ENCODE measurements at places on chromosomes 2 and 18.

GRCh38 chr18:6249788-6250187, 164.9 kb downstream of the L3MBTL4 start:
- DNase-seq: no peak

GRCh38 chr2:49296107-49296867, 142.0 kb upstream of the FSHR start:
- DNase-seq: no peak

DNA sequence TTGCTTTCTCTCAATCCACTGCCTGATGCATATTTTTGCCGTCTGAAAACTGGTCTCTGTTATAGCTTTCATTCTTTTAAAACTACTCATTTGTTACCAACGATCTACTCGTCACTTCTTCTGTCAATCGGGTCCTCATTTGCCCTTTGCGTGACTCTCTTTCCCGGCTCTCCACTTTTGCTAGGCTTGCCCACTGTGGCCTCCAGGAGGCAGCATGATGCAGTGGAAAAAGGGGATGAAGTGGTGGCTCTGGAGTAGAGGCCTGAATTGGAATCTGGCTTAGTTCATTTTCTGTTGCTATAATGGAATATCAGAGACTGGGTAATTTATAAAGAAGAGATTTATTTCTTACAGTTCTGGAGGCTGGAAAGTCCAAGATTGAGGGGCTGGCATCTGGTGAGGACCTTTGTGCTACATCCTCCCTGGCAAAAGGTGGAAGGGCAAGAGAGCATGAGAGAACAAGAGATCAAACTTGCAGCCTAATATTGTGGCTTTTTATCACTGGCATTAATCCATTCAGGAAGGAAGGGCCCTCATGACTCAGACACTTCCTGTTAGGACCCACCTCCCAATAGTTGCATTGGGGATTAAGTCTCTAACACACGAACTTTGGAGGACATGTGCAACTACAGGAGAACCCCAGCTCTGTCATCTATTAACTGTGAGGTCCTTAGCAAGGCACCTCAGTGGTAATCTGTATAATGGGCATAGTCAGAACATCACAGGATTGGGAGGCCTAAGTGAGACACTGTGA, 15.4 kb downstream of the GDF7 start:
- no peak for DNase-seq

DNA sequence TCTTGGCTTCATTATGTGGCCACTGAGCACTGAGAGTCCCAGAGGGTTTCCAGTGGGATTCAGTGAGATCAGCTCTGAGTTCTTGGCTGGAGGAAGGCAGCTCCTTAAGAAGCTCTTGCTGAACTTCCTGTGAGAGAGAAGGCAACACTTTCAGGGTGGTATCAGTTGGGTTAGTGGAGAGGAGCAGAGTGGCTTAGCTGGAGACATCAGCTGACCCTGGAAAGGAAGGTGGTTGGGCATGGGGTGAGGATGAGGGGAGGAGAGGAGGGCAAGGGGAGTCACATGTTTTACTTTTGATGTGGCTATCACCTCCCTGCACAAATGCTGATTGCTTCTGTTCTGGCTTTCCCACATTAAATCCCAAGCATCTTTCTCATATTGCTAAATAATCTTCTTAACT, 95.1 kb downstream of the ACOXL start:
- DNase-seq: no peak

GRCh38 chr2:170396799-170397459, 219.0 kb downstream of the MYO3B start:
- DNase-seq: no peak

DNA sequence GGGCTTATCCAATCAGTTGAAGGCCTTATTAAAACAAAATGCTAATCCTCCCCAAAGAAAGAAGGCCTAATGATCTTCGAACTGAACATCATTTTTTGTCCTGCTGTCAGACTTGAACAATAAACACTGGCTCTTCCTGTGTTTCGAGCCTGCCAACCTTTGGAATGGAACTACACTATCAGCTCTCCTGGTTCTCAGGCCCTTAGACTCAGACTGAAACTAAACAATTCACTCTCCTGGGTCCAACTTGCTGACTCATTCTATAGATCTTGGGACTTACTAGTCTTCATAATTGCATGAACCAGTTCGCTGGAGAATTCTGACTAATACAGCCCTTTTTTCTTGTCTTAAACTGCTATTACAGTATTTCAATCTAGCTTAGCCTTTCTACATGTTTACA, 235.2 kb downstream of the LNPK start:
- DNase-seq: no peak

DNA sequence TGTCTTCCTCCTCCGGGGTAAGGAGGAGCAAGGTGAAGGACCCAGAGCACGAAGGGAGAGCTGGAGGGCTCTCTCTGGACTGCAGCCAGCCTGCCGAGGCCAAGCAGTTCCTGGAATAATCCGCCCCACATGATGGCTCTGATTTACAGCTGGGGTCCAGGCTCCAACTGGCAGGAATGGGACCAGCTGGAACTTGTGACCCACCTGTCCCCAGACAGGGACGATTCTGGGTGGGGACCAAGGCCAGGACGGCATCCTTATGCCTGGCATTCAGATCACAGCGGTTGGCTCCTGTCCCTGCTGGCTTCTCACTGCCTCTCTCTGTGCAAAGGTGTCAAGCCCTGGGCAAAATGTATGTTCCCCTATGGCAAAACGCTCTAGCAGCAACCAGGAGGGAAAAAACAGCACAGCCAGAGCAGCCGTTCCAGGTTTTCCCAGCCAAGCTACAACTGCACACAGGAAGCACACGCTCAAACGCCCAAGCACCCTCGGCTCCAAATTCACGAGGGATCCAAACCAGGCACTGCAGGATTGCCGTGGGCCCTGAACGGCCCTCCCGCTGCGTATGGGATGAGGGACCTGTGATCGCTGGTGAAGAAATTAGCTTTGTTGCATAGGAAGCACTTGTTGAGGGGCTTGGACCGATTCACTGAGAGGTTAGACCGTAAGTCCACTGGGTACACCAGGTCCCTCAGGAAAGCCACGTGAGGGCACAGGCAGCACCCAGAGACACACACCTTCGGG, 35.8 kb downstream of the FAM178B start:
- no peak for DNase-seq
